ENCODE measurements at places on chromosomes 4 and X.

- DNase-seq: peak; percentile 87
Measured at GRCh38 chr4:173370130-173370476, 651 bp upstream of the SAP30 start.

DNA sequence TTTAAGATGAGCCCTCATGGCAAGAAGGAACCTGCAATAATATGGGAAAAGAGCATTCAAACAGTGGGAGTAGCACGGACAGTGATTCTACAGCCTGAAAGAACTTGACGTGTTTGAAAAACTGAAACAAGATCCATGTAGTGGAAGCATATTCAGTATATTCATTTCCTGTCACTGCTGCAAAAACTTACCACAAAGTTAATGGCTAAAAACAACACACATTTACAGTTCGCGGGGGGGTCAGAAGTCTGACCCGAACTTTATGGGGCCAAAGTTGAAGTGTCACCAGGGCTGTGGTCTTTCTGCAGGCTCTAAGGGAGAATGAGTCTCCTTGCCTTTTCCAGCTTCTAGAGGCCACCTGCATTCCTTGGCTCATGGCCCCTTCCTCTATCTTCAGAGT is 52.6 kb upstream of the ARX start:
- no peak for DNase-seq

- no peak for DNase-seq
Measured at GRCh38 chr4:38266616-38267015, 306.4 kb downstream of the PTTG2 start.

DNA sequence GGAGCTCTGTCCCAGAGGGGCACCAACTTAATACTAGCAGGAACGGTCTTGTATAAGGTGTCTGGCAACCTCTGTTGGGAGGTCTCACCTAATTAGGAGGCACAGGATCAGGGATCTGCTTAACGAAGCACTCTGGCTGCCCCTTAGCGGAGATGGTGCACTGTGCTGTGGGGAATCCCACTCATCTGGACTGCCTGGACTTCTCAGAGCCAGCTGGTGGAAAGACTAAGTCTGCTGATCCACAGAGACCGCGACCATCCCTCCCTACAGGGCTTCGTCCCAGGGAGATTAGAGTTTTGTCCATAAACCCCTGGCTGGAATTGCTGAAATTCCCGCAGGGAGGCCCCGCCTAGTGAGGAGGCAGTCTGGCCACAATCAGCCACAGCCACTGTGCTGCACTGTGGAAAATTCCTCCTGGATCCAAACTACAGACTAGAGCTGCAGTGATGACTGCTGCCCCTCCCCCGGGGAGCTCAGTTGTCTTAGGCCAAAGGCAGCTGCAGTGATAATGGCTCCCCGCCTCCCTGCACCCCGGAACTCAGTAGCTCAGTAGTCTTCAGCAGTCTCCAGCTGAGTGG is 22.0 kb upstream of the ZCCHC4 start:
- no peak for DNase-seq

GRCh38 chr4:111018216-111018615 is 395.3 kb upstream of the PITX2 start:
- DNase-seq: no peak

GRCh38 chr4:42492962-42493361 is 95.7 kb downstream of the SHISA3 start:
- DNase-seq: no peak

GRCh38 chr4:15237648-15238230 is 190.1 kb upstream of the C1QTNF7 start:
- no peak for DNase-seq

DNA sequence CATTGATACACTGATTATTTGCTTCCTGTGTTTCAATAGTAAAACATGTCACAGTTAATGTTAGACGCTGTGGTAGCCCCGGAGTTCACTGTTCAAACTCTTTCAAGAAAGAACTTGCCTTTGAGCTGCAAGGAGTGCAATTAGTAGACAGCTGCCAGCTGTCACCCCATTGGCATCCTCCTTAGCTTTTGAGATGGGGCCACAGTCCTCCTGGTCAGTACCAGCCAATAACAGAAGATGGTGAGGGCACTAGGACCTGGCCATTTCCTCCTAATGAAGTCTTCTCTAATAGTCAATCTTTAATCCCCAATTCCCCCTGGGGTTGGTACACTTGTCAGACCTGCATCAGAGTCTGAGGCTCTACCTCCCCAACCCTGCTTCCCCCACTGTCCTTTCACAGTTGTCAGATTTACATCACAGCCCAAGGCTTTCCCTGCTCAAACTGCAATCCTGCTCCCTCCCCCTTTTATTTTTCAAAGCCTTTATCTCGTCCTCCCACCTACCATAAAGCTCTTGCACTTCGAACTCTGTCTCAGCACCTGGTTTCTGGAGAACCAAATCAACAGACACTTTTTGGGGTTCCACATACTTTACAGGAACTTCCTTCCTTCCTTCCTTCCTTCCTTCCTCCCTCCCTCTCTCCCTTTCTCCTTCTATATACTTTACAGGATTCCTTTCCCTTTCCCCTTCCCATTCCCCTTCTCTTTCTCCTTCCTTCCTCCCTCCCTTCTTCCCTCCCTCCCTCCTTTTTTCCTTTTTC is 182.0 kb downstream of the RASL11B start:
- no peak for DNase-seq

GRCh38 chr4:1177274-1178141 is 5.1 kb upstream of the SPON2 start:
- DNase-seq: peak; percentile 79

DNA sequence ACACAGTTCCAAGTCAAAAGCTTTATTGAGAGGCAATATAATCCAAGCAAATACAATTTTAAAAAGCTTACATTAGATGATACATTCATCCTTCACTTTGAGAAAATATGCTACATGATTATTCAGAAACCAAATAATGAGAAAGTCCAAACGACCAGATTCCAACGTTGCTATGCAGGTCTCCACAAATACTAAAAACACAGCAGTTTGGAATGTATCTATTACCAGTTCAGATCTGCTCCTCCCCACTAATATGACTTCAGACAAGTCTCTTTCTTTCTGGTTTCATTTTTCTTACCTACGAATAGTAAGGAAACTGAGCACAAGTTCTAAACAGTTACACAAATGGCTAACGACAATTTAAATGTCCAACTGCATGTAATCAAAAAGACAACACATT is 9.5 kb downstream of the NAF1 start:
- DNase-seq: no peak

DNA sequence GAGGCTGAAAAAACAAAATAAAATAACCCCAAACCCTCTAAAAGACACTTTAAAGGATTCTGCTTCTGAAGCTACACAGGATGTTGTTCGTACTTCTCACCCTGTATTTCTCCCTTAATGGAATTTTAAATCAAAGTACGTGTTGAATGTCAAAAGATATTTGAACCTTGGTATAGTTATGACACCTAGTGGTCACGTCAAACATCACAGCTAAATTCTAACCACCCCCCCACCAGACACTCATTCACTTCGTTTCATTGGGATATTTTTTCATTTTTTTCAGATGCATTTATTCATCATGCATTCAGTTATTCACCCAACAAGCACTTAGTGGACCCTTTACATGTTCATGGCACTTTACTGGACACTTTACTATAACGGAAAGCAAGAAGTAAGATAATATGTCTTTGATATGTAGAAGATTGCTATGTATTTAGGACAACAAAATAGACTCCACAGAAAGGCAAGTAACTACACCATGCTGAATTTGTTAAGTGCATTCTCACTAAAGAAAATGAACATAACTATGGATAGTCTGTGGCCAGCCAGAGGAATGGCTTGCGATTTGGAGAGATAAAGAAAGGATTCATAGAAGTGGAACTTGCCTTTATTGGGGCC is 62.5 kb upstream of the GPR174 start:
- no peak for DNase-seq

DNA sequence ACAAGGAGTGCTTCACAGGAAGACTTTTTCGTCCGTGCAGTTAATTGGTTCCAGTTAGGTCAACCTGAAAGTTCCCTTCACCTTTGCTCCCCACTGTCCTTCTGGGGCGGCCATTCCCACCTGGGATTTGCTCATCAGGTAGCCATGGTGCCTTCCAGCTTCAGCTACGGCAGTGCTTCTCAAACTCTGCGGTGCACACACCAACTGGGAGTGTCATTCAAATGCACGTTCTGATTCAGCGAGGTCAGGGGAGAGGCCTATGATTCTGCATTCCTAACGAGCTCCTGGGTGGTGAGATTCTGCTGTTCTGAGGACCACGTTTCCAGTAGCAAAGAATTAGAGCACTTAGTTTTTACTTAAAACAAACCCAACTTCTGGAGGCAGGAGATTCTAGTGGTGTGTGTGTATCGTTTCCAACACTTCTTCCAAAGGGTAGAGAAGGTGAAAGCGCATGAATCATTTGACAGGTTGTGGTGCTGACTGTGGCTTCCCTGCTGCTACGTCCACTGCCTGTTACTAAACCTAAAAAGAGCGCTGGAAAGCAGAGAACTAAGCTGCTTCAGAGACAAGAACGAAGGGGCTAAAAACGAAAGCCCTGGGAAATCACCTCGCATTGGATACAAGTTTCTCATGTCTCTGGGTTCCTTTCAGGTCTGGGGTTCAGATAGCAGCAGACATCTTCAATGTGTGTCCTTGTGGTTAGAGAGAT is 4.7 kb upstream of the HELT start:
- no peak for DNase-seq

- no peak for DNase-seq
Measured at GRCh38 chrX:38494239-38494823, 67.0 kb upstream of the TSPAN7 start.

DNA sequence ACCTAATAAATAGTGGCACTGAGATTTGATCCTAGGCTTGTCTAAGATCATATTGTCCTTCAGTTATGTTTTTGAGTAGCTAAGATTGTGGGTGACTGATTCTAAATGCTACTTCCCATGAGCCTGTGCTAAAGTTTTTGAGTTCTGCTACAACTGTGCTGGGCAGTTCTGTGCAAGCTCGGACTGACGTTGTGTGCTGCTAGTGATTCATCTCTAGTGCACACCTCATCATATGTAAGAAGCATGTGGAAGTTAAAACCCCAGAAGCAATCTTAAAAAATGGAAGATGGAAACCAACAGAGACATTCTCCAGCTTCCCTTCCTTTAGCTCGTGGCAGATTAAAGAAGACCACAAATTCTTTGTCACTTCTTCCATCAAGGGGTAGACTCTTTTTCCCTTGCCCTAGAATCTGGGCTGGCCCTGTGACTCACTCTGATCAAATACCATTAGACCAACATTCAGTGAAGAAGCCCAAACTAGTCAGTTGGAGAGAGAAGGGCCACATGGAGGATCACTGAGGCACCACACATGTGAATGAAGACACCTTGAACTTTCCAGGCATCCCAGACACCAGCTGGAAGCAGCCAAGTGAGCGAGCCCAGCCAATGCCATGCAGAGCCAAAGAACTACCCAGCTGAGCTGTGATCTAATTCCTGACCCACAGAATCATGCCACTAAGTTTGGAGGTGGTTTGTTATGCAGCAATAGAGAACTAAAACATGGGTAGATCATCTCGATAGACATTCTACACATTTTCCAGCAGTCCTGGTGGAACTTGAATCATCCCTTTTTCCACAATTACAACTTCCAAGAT is 16.8 kb downstream of the ARHGAP6 start:
- DNase-seq: no peak

DNA sequence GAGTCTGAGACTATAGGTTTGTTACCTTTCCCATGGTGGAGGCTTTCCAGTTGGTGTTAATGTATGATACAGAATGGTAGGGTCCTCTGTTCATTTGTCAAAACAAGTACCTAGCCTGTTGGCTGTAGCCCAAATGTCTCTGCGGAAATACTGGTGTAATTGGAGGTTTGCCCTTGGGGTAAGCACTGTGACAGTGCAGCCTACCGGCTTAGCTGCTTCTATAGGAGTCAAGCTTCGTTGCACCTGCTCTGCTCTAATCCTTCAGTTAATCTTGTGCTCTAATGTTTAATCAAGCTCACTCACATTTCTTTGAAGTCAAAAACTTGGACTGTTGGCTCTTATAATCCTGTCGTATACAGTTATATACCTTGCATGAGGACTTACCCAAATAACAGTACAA is 203.4 kb downstream of the CCNG2 start:
- DNase-seq: no peak

DNA sequence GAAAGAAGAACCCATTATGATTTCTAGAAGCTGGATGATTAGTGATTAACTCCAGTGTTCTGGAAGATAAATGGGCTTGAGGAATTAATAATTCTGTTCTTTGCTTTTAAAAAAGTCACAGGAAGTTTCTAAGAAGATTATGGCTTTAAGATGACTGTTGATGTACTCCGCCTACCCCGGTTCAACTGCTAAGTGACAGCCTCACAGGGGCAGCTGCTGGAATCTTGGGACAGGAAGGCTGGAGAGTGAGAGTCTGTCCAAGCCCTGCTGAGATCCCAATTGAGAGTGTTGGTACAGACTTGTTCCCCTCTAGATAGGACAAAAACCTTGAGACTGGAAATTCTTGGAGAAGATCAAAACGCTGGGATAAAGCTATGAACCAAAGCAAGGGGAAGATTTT is 37.3 kb downstream of the NPY1R start:
- DNase-seq: no peak

DNA sequence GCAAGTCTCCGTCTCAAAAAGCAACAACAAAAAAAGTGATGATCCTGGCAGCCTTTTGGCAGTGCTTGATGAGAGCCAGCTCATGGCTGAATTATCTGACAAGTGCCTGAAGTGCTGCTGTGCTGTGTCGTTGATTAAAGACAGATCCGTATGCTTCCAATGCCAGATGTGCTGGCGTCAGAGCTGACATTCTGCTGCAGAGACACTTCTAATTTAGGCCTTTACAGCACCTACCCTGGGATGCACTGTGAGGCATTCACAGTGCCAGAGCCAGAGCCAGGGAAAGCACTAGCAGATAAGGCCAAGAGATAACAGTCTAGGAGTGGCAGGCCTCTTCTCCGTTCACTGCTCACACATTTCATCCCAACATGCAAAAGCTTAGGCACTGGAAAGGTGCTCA is 995.5 kb downstream of the RAB28 start:
- DNase-seq: no peak

DNA sequence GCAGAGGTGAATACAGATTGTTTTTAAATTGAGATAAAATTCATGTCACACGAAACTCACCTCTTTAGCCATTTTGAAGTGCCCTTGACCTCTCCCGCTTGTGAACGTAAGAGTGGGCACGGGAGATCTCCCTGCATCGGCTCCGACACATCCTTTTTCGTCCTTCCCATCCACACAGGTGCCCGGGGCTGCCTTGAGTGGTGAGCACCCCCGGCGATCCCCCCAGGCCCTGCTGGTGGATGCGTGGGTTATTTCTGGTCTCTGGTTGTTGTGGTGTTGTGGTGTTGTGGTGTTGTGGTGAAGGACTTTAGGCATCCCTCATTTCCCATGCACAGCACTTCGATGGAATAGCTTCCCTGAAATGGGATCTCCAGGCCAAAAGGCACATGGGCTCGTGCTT is 46.1 kb downstream of the PSAPL1 start:
- DNase-seq: peak; percentile 33

- no peak for DNase-seq
Measured at GRCh38 chr4:127741247-127741646, 11.0 kb downstream of the SLC25A31 start.

GRCh38 chr4:101475246-101475645 is 127.9 kb upstream of the PPP3CA start:
- DNase-seq: no peak

DNA sequence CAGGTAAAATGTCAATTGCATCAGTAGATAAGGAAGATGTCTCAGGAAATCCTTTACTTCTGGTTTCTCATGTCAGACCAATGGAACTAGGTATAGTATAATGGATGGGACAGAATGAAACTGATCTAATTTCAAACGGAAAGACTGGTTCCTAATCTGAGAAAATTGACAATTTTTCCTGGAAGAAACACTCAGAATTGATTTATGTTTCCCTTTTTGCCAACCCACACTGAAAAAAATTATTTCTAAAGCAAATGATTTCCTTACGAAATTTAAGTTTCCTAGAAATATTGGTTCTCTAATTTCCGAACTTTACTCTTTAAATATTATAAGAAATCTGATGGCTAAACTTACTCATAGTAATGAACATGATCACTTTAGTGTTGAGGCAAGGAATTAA is 19.1 kb downstream of the PPAT start:
- no peak for DNase-seq
